ENCODE measurements at places on chromosomes 7 and 10. TPM values are rescaled to one million over a fixed set of nuclear protein-coding genes. Genes with fewer than 3 reads are reported as not detected.

GJD4 gene
- total RNA-seq = not detected

NODAL gene
- total RNA-seq = not detected

DNAJC12 gene
- total RNA-seq = 2.7 TPM

LRMDA gene
- total RNA-seq = 22.6 TPM

CDNF gene
- total RNA-seq = 7.4 TPM

STEAP4 gene
- 41.7 TPM for total RNA-seq

GPAM gene
- total RNA-seq = 6.9 TPM

POLR2J2 gene
- 2.2 TPM for total RNA-seq

EBF3 gene
- total RNA-seq = 10.6 TPM

DNA sequence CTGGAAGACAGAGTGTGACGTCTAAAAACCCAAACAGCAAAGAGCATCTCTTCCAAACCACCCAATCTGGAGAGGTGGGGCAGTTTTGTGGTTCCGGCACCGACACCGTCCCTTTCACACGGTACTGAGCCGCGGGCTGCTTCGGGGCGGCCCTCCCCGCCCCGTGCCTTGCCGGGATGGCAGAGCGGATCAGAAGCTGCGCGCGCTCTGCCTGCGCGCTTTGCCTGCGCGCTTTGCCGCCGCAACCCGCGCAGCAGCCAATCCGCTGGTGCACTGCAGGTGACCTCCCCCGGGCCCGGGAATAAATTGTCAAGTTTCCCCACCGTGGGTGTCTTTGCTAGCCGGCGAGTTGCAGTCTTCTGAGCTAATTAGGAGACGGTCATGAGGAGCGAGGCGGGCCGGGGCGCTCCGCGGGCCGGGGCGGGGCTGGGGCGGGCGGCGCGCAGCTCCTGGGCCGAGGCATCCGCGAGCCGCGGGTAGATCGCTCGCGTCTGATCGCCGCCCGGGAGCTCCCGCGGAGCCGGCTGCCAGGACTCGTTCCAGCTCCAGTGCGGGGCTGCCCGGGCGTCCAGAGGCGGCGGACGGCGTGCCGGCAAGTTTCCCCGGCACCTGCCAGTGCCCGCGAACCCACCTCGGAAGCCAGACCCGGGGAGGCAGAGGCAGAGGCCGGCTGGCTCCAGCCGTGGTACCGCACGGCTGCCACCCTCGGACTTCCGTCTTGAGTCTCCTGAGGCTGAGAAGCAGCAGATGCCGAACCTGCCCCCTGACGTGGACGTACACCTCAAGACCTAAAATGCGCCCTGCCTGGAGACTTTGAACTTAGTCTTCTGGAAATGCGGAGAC, 536.0 kb upstream of the GALNT17 start:
- DNase-seq = no peak
- peak overlapping the region; percentile 40 for H3K4me3 ChIP-seq
- no peak overlapping the region for H3K27ac ChIP-seq
- H3K36me3 ChIP-seq = no peaks in the 10 kb centered on the region

DNA sequence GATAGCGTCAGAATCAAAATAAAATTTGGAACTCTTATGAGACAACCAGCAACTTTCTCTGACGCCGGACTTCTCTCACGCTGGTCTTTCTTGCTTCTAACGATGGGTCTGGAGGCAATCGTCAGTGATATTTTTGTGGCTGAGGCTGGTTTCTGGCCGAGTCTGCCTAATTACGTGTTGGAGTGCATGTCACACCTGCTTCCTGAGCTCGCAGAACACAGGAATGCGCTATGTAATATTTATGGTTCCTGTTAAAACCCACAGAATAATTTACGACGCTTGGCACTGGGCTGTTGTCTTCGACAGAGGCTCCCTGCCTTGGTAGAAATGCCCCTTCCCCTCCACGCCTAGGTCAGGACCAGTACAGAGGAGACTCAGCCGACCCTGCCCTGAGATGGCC, 64.9 kb downstream of the NPTX2 start:
- H3K4me1 ChIP-seq = no peaks in the 10 kb centered on the region
- H3K27me3 ChIP-seq = no peaks in the 10 kb centered on the region
- DNase-seq = no peak
- no peak overlapping the region for H3K27ac ChIP-seq
- H3K4me3 ChIP-seq = no peak overlapping the region

- H3K4me3 ChIP-seq = no peak overlapping the region
- no peaks in the 10 kb centered on the region for H3K36me3 ChIP-seq
- H3K27me3 ChIP-seq = no peaks in the 10 kb centered on the region
- no peak overlapping the region for H3K27ac ChIP-seq
- DNase-seq = no peak
These were observed 15.8 kb downstream of the IL15RA start for GRCh38 chr10:5961405-5962100.

- H3K36me3 ChIP-seq = no peaks in the 10 kb centered on the region
- H3K27me3 ChIP-seq = no peaks in the 10 kb centered on the region
- no peaks in the 10 kb centered on the region for H3K4me1 ChIP-seq
- H3K27ac ChIP-seq = no peak overlapping the region
- H3K4me3 ChIP-seq = no peak overlapping the region
These were observed 80.8 kb downstream of the SEC23IP start for GRCh38 chr10:119973281-119973680.

DNA sequence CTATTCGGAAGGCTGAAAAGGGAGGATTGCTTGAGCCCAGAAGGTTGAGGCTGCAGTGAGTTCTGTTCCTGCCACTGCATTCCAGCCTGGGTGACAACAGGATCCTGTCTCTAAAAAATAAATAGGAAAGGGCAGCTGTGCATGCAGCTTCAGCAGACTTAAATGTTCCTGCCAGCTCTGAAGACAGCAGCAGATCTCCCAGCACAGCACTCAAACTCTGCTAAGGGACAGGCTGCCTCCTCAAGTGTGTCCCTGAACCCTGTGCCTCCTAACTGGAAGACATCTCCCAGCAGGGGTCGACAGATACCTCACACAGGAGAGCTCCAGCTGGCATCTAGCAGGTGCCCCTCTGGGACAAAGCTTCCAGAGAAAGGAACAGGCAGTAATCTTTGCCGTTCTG, 117.9 kb downstream of the CXCL12 start:
- DNase-seq = peak; percentile 18
- no peaks in the 10 kb centered on the region for H3K36me3 ChIP-seq
- H3K27me3 ChIP-seq = no peaks in the 10 kb centered on the region
- peaks cover 29% of the 10 kb centered on the region for H3K4me1 ChIP-seq
- H3K4me3 ChIP-seq = no peak overlapping the region

GRCh38 chr10:128687408-128687807, 561.2 kb upstream of the MKI67 start:
- H3K4me1 ChIP-seq = no peaks in the 10 kb centered on the region
- H3K27me3 ChIP-seq = no peaks in the 10 kb centered on the region
- no peaks in the 10 kb centered on the region for H3K36me3 ChIP-seq
- H3K27ac ChIP-seq = no peak overlapping the region
- H3K4me3 ChIP-seq = no peak overlapping the region

- DNase-seq = no peak
- H3K27me3 ChIP-seq = no peaks in the 10 kb centered on the region
- H3K36me3 ChIP-seq = no peaks in the 10 kb centered on the region
- H3K4me1 ChIP-seq = peaks cover 11% of the 10 kb centered on the region
These were observed 1.6 kb downstream of the HTR7 start for GRCh38 chr10:90856261-90856660.

DNA sequence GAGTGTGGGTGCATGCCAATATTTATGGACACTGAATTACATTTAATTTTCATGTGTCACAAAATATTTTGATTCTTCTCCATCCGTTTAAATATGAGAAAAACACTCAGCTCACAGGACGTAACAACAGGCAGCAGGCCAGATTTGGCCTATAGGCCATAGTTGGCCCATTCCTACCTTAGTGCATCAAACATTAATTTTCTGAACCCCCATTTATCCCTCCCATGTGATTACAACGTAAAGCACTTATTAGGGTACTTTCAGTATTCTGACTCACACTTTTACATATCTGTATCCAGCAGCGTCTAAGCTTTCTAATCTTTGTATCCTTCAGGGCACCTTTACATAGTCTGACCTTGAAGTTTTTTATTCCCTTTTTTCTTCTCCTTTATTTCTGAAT, 4.0 kb downstream of the IDI1 start:
- no peaks in the 10 kb centered on the region for H3K36me3 ChIP-seq
- DNase-seq = no peak
- H3K4me1 ChIP-seq = peaks cover 37% of the 10 kb centered on the region
- H3K4me3 ChIP-seq = no peak overlapping the region
- H3K27me3 ChIP-seq = no peaks in the 10 kb centered on the region

DNA sequence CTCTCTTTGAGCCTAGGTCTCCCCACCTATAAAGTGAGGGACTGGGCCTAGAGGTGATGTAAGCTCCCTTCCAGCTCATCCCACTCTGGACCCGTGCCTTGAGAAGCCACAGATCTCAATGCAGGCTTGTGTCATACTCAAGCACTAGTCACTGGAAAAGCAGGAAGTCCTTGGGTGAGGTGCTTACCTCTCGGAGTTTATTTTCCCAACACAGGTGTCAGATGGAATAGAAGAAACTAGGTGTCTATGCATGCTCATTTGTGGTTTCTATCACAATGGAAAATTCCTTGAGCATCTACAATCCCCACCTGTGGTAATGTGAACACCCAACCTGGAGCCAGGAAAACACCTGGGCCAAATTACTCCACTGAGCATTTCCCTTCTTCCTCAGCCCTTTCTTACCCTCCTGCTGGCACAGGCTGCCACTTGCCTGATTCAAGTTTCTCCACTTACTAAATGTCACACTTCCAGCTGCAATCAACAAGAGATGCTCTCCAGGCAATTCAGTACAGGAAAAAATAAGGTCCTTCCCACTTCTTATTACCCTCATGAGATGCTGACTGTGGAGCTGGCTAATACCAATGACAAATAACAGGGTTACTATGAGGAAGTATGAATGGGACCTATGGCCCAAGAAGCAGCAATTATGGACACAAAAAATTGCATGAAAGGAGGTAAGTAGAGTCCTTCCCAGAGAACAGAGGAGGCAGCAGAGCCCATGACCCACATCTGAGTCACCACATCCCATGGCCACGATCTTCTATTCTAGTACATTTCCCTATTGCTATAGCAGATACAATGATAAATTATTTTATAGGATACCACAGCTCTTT, 13.1 kb downstream of the LSM5 start:
- no peak overlapping the region for H3K4me3 ChIP-seq
- H3K27me3 ChIP-seq = no peaks in the 10 kb centered on the region
- no peaks in the 10 kb centered on the region for H3K36me3 ChIP-seq

DNA sequence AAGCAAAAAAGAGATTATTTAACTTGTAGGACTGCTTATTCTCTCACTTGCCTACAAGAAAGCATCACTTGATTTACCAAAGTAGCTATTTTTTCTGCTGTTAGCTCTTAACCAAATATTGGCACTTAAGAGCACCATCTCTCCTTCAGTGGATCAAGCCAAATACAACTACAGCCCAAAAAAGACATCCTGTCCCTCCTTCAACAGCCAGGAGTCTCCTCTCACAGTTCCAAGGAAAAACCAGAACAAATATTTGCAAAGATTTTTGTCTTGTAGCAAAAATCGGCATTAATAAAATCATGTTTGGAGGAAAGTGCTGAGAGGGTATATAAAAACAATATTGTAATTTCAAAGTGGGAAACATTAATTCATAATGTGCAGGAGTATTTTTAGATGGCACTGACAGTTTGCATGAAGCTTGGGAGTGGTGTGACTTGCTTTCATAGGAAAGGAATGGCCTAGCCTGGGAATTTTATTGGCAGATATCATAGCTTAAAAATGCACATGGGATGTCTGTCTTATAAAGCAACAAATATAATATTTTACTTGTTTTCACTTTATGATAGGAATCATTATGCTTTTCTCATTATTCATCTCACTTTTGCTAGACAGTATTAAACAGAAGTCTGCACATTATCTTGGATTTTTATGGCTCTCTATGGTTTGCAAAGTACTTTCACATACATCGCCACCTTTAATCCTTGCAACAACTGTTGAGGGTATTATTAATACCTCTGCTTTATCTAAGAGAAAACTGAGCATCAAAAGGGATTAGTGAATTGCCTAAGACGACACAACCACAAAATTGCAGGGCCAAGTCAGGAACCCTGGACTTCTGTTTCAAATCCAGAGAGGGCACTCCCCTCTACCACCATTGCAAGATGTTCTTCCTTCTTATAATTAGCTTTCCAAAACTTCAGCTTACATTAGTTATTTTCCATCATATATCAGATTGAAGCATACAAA, 103.5 kb downstream of the AGMO start:
- no peak for DNase-seq
- H3K36me3 ChIP-seq = no peaks in the 10 kb centered on the region
- no peaks in the 10 kb centered on the region for H3K27me3 ChIP-seq
- no peak overlapping the region for H3K4me3 ChIP-seq
- H3K4me1 ChIP-seq = no peaks in the 10 kb centered on the region

DNA sequence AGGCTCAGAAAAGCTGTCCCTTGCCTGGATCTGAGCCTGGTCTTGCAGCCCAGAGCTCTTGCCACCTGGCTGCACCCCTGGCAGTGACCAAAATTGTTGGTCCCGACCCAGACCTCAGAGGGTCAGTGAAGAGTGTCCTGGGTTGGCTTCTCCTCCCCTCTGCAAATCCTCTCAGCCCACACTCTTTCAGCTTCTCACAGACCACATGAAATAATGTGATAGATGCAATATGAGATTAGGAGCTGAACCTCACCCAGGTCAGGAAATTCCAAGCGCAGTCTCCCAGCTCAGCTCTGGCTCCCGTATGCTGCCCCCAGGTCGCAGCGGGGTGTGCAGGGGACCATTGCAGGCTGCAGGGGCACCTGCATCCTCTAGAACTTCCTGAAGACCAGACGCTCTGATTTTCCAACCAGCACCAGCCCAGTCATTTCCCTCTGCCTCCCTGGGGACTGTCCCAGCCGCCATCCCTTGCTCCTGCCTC, 19.6 kb upstream of the RET start:
- H3K36me3 ChIP-seq = no peaks in the 10 kb centered on the region
- H3K4me1 ChIP-seq = no peaks in the 10 kb centered on the region
- H3K27me3 ChIP-seq = no peaks in the 10 kb centered on the region
- no peak overlapping the region for H3K4me3 ChIP-seq
- no peak for DNase-seq

GRCh38 chr7:149469806-149470205, 8.9 kb upstream of the ZNF777 start:
- H3K27ac ChIP-seq = no peak overlapping the region
- no peaks in the 10 kb centered on the region for H3K36me3 ChIP-seq
- no peak overlapping the region for H3K4me3 ChIP-seq
- H3K27me3 ChIP-seq = no peaks in the 10 kb centered on the region
- DNase-seq = no peak
- H3K4me1 ChIP-seq = no peaks in the 10 kb centered on the region

- no peak overlapping the region for H3K27ac ChIP-seq
- peaks cover 10% of the 10 kb centered on the region for H3K36me3 ChIP-seq
- H3K4me3 ChIP-seq = no peak overlapping the region
- H3K4me1 ChIP-seq = peaks cover 7% of the 10 kb centered on the region
These were observed 27.6 kb downstream of the SGPL1 start for GRCh38 chr10:70843333-70843732.

- no peaks in the 10 kb centered on the region for H3K36me3 ChIP-seq
- DNase-seq = no peak
- H3K27me3 ChIP-seq = no peaks in the 10 kb centered on the region
- H3K4me1 ChIP-seq = no peaks in the 10 kb centered on the region
- H3K27ac ChIP-seq = no peak overlapping the region
- H3K4me3 ChIP-seq = no peak overlapping the region
These were observed 767.5 kb downstream of the INHBA start for GRCh38 chr7:40935435-40935834.

GRCh38 chr10:111146025-111146640, 69.3 kb downstream of the ADRA2A start:
- no peaks in the 10 kb centered on the region for H3K4me1 ChIP-seq
- no peak for DNase-seq
- no peak overlapping the region for H3K4me3 ChIP-seq
- no peaks in the 10 kb centered on the region for H3K27me3 ChIP-seq
- H3K27ac ChIP-seq = no peak overlapping the region

Data from vagina (tissue), 2 donors.